Frontal cortex (tissue), 4 donors: ENCODE measurements at places on chromosomes 7 and 10. TPM values are rescaled to one million over a fixed set of nuclear protein-coding genes. Genes with fewer than 3 reads are reported as not detected.

HOXA7 gene
- total RNA-seq, result not detected

TRIM73 gene
- total RNA-seq, result 2.9 TPM

NODAL gene
- total RNA-seq, result 2.0 TPM

GRCh38 chr10:86333826-86334487 is 32.6 kb downstream of the GRID1 start:
- no peak for DNase-seq
